Immature natural killer cell (primary cell): ENCODE measurements at places on chromosomes 4 and X. TPM values are rescaled to one million over a fixed set of nuclear protein-coding genes. Genes with fewer than 3 reads are reported as not detected.

Gene MSN
- 1,039 TPM for polyA plus RNA-seq

Gene CDKL2
- 0.08 TPM for polyA plus RNA-seq

Gene ZFP92
- polyA plus RNA-seq, result not detected

- peaks cover 3% of the 10 kb centered on the region for H3K27me3 ChIP-seq
- H3K27ac ChIP-seq, result no peak overlapping the region
- DNase-seq, result no peak
- peaks cover 9% of the 10 kb centered on the region for H3K4me1 ChIP-seq
- no peaks in the 10 kb centered on the region for H3K36me3 ChIP-seq
Observed at GRCh38 chrX:19579485-19579884, 64.2 kb upstream of the MAP3K15 start.

- peaks cover 4% of the 10 kb centered on the region for H3K36me3 ChIP-seq
- H3K27me3 ChIP-seq, result peaks cover 27% of the 10 kb centered on the region
- H3K4me1 ChIP-seq, result no peaks in the 10 kb centered on the region
- H3K27ac ChIP-seq, result no peak overlapping the region
- no peak overlapping the region for H3K4me3 ChIP-seq
Observed at GRCh38 chrX:155966876-155967275, 30.6 kb upstream of the IL9R start.

GRCh38 chr4:138558886-138559285, 316.7 kb upstream of the SLC7A11 start:
- DNase-seq, result no peak
- no peaks in the 10 kb centered on the region for H3K4me1 ChIP-seq
- no peak overlapping the region for H3K4me3 ChIP-seq
- H3K27me3 ChIP-seq, result no peaks in the 10 kb centered on the region
- H3K36me3 ChIP-seq, result no peaks in the 10 kb centered on the region

DNA sequence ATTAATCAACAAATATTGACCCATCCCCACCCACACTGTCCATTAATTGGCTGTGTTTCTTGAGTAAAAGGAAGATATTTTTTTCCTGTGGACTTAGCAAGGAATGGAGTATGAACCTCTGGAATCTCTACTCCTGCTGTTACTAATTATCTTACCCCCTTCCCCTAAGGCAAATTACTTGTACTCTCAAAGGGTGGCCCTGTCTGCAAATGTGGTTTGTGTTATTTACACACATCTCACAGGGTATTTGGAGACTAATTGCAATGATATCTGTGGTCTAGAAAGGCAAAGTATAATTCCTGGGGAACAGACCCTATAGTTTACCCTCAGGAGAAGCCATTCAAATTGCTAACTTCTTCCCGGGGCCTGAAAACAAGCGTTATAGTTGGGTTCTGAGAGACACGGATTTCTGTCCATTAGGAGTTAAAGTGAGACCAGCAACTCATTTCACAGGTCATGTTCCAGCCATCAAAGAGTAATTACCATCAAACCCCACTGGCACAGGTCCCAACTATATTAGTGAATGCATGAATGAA, 133.0 kb upstream of the RASGEF1B start:
- H3K4me1 ChIP-seq, result peaks cover 9% of the 10 kb centered on the region
- H3K36me3 ChIP-seq, result no peaks in the 10 kb centered on the region
- H3K27me3 ChIP-seq, result peaks cover 2% of the 10 kb centered on the region
- no peak overlapping the region for H3K4me3 ChIP-seq
- no peak for DNase-seq

- no peaks in the 10 kb centered on the region for H3K4me1 ChIP-seq
- no peak for DNase-seq
- H3K27ac ChIP-seq, result no peak overlapping the region
- H3K4me3 ChIP-seq, result no peak overlapping the region
Observed at GRCh38 chrX:31006027-31006426, 65.8 kb downstream of the FTHL17 start.

DNA sequence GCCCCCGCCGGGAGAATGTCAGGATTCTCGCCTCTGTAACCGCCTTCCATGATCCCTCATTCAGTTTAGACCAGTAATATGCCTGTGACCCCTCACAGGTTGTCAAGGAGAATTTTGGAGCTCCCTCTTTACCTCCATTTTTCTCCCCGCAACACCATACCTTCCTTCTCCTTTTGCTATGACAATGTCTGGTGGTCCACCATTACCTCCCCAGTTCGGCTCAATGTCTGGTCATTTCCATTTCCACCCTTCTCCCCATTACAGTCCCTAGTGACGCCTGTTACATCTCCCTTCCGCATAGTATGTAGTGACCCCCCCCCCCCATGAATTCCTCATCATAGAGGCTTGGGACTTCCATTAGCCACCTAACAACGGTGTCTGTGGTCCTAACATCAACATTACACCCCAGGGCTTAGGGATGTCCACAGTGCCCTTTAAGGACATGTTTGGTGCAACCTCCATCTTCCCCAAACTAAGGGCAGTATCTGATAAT, 700 bp downstream of the ARAF start:
- H3K4me3 ChIP-seq, result peak overlapping the region; percentile 97
- H3K27ac ChIP-seq, result peak overlapping the region; percentile 99
- DNase-seq, result no peak
- peaks cover 8% of the 10 kb centered on the region for H3K27me3 ChIP-seq
- peaks cover 10% of the 10 kb centered on the region for H3K36me3 ChIP-seq
- peaks cover 42% of the 10 kb centered on the region for H3K4me1 ChIP-seq

DNA sequence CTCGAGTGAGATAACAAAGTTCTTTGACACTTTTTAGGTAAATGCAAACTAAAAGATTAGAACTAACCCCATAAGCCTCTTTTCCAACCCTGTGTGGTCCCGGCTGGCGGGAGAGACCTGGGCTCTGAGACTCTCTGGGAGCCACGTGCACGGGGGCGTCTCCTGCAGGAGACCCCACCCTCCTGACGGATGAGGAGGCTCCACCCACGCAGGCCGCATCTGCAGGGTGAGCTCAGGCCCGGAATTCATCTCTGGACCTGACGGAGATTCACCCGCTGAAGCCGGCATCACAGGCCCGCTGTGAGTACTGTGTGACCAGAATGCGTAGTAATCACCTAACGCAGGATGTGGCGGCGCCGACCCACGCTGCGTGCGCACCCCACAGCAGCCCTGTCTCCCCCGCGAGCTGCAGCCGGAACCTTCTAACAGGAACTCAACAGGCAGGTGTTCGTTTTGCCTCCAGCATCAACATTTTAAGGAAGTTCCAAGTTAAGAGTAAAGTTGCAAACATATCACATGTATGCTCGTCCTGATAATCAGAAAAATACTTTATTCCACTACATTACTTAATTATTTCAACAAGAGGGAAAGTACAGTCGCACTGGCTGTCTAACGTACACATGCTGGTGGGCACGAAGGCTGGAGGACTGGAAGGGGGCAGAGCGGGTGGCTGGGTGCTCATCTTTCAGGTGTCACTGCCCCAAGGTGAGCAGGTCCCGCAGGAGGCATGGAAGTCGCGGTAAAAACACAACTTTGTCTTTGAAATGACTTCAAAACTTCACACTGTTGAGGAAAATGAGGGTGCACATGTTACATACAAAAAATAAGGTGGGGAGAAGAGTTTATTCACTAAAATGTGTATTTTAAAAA, 44.5 kb downstream of the FGFRL1 start:
- H3K36me3 ChIP-seq, result no peaks in the 10 kb centered on the region
- peak overlapping the region; percentile 83 for H3K4me3 ChIP-seq
- peaks cover 11% of the 10 kb centered on the region for H3K4me1 ChIP-seq
- peaks cover 7% of the 10 kb centered on the region for H3K27me3 ChIP-seq

DNA sequence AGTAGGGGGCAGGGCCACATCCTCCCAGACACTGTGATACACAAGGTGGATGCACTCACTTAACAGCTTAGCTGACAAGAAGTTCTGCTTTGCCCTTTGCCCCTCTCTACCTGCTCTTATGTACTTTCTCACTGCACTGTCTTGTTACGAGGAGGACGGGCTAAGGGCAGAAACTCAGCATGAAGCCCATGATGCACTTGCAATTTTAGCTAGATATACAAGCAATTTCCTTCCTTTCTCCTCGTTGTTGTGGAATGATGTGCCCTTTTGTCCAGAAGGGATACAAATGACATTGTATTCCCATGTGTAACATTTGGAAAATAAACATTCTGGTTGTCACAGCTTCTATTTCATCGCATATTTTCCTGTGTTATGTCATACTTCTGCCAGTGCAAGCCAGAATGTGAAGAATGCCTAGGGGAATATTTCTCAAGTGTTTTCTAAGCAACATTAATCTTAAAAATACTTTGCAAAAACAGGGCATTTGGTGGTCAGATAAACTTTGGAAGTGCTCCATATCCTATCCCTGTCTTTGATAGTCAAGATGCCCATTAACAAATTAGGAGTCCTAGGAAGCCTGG, 47.2 kb downstream of the MAOA start:
- H3K4me1 ChIP-seq, result no peaks in the 10 kb centered on the region
- DNase-seq, result no peak
- H3K4me3 ChIP-seq, result no peak overlapping the region
- no peak overlapping the region for H3K27ac ChIP-seq
- H3K36me3 ChIP-seq, result no peaks in the 10 kb centered on the region
- peaks cover 5% of the 10 kb centered on the region for H3K27me3 ChIP-seq

DNA sequence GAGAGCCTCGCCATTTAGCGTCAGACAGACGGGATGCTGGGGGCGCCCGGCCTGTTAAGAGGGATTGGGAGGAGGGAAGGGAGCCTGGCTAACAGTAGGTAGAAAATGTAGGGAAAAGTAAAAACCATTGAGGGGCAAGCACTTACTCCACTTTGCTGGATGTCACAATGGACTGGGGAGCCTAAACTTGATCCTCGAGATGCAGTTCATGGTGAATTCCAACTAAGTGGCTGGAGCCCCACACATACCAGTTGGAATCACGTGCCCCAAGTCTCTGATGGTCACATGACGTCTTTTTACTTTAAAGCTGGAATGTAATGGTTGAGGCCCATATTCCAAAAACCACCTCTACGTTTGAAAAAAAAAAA, 1.5 kb downstream of the PLS3 start:
- H3K4me1 ChIP-seq, result no peaks in the 10 kb centered on the region
- H3K27me3 ChIP-seq, result peaks cover 10% of the 10 kb centered on the region
- no peak for DNase-seq
- H3K4me3 ChIP-seq, result peak overlapping the region; percentile 30

DNA sequence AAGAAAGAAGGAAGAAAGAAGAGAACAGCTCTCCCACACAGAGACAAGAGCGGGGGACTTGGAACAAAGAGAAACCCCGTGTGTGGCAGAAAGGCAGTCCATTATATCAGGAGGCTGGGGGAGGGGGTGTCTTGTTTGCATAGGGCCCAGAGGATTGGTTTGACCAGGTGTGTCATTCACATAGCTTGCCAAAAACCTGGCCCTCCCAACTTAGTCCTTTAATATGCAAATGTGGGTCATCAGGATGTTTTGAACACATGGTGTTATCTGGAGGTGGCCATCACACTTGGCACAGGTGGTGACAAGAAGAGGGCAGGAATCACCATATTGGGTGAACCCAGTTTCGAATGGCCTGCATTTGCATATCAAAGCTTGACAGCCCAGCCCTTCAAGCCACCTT, 111.7 kb downstream of the LINC00632 start:
- DNase-seq, result no peak
- H3K27ac ChIP-seq, result no peak overlapping the region
- peaks cover 3% of the 10 kb centered on the region for H3K27me3 ChIP-seq
- no peak overlapping the region for H3K4me3 ChIP-seq
